Left lung (tissue), 14 donors: ENCODE measurements at places on chromosomes 7 and 10.

- DNase-seq, result no peak
Measured at GRCh38 chr10:23522345-23522744, 83.5 kb downstream of the OTUD1 start.

- DNase-seq, result no peak
Measured at GRCh38 chr7:107582875-107583274, 2.8 kb downstream of the BCAP29 start.

DNA sequence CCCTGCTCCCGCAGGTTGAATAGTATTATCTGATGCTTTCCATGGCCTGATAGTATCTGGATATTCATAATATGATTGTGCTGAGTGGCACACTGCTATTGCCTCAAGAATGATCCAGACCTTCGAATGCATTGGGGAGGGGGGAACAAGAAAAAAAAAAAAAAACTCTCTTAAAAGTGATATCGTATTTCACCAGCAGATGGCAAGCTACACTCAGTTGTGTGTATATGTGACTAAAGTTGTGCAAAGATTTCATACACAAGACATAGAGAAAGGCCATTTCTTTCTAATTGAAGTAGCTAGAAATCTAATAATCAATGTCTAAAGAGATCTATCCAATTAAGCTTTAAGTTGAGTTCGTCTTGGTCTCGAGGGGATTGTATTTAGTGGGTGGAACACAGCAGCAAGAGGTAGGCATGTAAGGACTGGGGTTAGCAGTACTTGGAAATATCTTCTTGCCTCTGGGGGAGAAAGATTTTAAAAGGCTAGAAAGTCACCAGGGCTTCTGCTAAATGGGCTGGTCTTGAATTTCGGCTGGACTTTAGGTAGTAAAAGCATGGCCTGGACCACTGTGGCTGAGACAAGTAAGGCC is 15.3 kb downstream of the SFRP4 start:
- DNase-seq, result no peak

- no peak for DNase-seq
Measured at GRCh38 chr10:93058139-93058538, 2.5 kb upstream of the CYP26C1 start.

GRCh38 chr7:85573844-85574243 is 387.0 kb upstream of the SEMA3D start:
- DNase-seq, result no peak

DNA sequence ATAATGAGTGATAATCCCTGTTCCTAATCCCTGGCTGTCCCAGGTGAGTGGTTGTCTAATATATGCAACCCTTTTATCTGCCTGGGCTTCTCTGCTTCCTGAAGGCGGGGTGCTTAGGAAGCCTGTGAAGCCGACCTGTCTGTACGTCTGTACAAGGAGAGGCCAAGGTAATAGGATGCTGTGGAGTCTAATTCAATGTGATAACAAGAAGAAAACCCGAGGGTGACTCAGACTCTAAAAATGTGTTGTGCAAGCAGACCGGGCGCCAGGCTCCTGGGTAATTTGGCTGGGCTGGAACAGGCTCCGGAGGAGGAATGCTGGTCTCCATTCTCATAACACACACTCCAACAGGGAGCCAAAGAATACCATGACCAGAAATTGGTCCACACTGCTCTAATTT is 43.6 kb downstream of the THNSL1 start:
- DNase-seq, result peak; percentile 20
